Muscle of arm (tissue), 14 donors: ENCODE measurements at places on chromosomes 2 and 18. TPM values are rescaled to one million over a fixed set of nuclear protein-coding genes. Genes with fewer than 3 reads are reported as not detected.

- no peak for DNase-seq
Measured at GRCh38 chr18:13245481-13246000, 27.0 kb downstream of the LDLRAD4 start.

WDR12 gene
- not detected for polyA plus RNA-seq

GRCh38 chr2:29841386-29842004, 79.9 kb downstream of the ALK start:
- DNase-seq: peak; percentile 25

DNA sequence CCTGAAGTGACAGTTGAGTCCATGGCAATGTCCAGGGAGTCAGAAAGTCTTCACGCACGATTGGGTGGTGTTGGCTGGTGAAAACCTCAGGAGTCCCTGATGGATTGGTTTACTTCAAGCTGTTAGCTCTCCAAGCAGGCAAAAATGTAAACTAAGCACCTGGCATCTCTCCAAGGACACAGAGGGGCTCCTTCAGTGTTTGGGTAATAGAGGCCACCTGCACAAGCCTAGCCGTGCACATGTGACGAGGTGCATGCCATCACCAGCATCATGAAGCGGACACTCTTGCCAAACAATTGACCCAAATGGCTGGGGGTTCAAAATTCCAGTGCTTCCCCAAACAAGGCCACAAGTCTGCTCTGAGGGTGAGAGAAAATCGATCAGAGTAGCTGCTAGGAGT, 104.7 kb upstream of the CD302 start:
- DNase-seq: no peak

GRCh38 chr2:9753276-9753600, 90.0 kb upstream of the TAF1B start:
- DNase-seq: no peak

DNA sequence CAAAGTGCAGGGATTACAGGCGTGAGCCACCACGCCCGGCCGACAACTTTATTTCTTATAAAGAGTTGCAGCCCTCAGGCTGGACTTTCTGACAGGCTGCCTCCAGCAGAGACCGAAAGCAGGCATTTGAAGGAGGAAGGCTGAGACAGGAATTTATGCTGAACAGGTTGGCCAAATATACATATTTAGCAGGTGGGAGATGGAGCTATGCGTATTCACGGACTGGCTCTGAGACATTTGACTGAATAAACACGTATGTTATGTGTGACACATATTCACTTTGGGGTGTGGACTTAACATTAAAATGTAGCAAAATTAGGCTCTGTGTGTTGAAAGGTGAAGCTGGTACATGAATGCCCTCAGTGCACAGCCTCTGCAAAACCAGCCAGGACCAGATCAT, 65.9 kb downstream of the SNTG2 start:
- DNase-seq: no peak

DNA sequence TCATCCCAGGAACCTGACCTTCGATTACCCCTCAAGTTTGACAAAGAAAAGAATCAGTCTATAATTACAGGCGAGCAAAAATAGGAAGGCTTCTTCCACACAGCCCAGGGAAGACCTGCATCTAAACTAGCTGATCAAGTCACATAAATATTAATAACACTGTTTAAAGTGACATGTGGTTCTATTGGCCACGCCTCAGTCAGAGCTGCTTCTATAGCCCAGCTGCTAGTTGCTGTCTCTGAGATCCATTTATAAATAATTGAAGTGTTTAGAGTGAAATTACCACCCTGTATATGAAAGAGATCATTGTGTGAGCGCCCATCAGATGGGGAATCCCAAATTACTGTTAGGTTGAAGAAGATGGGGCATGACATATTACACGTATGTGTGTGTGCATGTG, 426.0 kb downstream of the CDH2 start:
- no peak for DNase-seq

SERPINE2 gene
- 102 TPM for polyA plus RNA-seq

DNA sequence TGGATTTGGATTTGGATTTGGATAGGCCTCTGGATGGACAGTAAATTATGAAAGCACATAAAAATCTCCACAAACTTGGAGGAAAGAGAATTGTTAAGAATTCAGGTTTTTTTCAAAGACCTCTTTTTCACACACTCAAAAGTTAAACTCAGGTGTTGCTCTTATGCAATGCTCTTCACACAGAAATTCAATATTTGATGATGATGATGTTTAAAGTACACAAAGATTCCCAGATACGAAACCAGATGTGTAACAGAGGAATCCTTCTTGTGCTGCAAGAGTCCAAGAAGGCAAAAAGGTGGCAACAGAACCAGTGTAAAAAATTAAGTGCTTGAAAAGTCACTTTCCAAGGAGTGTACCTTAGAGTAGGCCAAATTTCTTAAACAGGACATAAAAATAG, 75.8 kb upstream of the SPATS2L start:
- no peak for DNase-seq

- DNase-seq: no peak
Measured at GRCh38 chr2:38722271-38723061, 28.7 kb downstream of the SRSF7 start.

GRCh38 chr2:240223631-240224030, 83.2 kb upstream of the OTOS start:
- DNase-seq: no peak

CDK15 gene
- 2.1 TPM for polyA plus RNA-seq

- no peak for DNase-seq
Measured at GRCh38 chr2:239118264-239118663, 270.4 kb downstream of the TWIST2 start.

DNA sequence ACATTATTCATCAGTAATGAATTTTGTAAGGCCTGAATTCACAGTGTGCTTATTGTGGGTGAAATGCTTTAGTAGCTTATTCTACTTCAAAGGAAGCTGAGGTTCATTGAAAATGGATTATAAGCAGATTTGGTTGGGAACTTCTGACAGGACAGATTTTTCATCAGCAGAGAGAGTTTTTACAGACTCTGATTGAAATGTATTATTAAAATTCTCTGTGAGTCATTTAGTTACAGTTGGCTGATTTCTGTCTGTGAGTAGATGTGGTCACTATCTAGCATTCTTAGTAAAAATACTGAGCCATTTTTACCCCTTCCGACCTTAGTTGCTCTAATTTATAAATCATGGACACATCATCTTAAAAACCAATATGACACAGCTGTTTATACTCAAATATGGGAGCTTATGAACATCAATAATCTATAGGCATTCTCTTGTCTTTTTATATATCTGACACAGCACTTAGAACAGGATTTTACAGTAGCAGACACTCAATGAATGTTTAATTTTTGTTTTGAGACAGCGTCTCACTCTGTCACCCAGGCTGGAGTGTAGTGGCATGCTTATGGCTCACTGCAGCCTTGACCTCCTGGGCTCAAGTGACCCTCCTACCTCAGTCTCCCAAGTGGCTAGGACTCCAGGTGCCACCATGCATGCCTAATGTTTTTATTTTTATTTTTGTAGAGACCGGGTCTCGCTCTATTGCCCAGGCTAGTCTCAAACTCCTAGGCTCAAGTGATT, 239.6 kb downstream of the BABAM2 start:
- no peak for DNase-seq

GRCh38 chr18:49322765-49323490, 137.5 kb downstream of the DYM start:
- no peak for DNase-seq

- no peak for DNase-seq
Measured at GRCh38 chr2:197261808-197262226, 48.8 kb downstream of the ANKRD44 start.

GRCh38 chr2:122023059-122023864, 267.8 kb downstream of the TSN start:
- DNase-seq: peak; percentile 38

ARHGAP25 gene
- 5.3 TPM for polyA plus RNA-seq

- no peak for DNase-seq
Measured at GRCh38 chr2:49129034-49129433, 25.3 kb downstream of the FSHR start.

MYL12B gene
- polyA plus RNA-seq: 283 TPM

DNA sequence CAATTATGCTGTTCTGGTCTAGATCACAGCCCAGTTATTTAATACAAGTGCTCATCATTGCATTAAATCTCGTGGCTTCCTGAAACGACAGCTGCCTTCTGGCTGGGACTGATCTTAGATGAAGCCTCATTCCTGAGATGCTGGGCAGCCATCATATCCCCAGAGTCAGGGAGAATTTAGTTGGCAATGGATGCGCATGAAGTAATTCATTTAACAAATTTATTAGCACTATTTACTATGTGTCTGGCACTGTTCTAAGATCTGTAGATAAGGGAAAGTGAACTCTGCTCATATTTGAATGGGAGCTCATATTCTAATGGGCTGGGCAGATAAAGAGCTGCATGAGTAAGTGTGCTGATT, 244.7 kb downstream of the KCNS3 start:
- DNase-seq: no peak

HDLBP gene
- polyA plus RNA-seq: 777 TPM

DNA sequence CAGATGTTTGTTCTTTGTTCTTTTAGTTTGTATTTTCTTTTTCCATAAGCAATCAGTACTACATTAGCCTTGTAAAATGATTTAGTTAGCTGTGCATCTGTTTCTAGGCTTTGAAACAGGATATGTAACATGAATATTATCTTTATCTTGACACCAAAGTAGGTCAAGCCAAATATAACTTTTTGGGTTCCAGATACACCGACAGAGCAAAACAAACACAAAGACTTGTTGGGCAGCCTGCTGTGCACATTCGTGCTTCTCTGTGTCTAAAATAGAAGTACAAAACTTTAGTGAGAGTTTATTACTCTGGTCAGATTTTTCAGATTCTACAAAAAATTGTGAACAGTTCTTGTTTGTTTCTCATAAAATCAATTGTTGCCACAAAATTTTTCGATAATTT, 1059.3 kb upstream of the GYPC start:
- no peak for DNase-seq

PSTPIP2 gene
- polyA plus RNA-seq: not detected

- DNase-seq: no peak
Measured at GRCh38 chr2:26647981-26648380, 6.8 kb upstream of the CIB4 start.

- DNase-seq: no peak
Measured at GRCh38 chr18:13831864-13832508, 8.0 kb downstream of the MC5R start.

DNA sequence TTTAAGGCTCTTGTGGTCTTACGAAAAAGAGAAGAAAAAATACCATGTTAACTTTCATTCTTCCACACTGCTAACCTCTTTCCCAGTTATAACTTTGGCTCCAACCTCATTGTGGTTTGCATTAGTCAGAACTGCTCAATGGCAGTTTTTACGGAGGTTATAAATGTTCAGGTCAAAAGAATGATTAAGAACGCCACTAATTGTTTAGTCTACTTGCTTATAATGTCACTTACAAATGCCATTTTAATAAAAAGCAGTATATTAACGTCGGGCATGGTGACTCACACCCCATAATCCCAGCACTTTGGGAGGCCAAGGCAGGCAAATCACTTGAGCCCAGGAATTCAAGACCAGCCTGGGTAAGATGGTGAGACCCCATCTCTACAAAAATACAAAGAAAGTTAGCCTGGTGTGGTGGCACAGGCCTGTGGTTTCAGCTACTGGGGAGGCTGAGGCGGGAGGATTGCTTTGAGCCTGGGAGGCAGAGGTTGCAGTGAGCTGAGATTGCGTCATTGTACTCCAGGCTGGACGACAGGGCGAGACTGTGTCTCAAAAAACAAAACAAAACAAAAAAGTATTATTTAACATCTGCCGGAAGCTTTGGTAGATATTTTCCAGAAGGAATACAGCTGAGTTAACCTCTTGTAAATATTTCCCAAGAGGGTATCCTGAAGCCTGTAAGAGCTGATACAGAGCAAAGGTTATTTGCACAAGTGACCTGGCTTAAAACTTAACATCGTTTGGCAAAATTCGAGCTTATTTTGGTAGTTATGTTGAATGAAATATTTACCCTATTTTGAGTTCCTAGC, 5.1 kb downstream of the AGPS start:
- DNase-seq: no peak

DNA sequence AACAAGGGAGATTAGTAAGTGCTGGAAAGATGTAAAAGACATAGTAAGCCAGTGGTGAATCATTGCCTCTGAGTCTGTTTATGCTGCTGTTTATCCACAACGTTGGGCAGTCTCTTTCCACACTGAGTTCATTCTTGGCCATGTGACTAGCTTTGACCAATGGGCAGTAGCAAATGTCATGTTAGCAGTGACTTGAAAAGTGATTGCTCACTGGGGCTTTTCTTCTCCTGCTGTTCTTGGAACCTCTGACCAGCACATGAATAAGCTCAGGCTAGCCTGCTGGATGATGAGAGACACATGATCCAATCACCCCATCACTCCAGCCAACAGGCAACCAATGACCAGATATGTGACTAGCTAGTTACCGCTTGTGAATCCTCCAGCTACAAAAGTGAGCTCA, 360.4 kb downstream of the SLC4A3 start:
- no peak for DNase-seq

DNA sequence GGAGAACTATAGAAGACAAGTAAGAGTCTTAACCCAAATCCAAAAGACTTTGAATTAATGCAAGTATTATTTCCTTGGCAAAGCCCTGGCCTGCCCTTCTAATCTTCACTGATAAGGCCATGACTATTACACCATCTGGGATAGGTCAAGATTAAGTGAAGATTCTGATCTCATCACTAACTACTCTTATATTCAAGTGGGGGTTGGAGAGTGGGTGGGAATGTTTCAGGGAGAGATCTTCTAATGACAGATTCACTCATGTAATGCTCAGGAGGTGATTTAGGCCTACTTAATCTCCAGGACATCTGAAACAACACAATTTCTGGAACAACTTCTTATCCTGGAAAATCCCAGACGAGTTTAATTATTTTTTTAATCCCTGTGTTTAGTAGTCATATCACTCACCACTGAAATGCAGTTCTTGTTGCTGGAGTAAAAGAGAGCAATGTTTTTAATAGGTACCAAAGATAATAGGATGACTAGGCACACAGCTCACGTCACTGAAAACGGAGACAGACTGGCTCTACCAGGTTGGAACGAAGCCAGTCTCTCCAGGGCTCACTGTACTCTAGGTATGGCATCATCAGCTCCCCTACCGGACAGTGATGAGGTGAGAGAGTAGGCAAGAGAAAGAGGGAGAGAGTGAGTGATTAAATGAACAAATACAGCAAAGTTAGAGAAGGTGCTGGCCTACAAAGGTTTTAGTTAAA, 133.1 kb downstream of the NCKAP5 start:
- no peak for DNase-seq

DNA sequence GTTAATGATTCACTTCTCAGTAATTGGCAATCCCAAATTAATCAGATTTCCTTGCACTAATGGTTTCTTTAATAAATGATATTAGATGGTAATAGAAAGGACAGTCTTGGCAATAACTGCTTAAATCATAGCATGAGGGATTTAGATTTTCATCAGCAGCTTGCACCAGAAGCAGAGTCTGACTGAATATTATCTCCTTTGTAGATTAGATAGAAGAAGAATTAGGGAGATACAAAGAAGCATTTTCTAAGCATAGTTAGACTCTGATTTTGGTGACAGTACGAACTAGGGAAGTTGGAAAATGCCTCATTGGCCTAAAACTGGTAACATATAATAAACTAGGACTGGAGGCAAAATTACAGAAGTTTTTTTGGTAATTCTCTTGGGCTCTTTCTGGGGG, 232.8 kb upstream of the EPAS1 start:
- no peak for DNase-seq

ESCO1 gene
- 26.3 TPM for polyA plus RNA-seq

PRPF40A gene
- polyA plus RNA-seq: 72.5 TPM

- no peak for DNase-seq
Measured at GRCh38 chr18:45441110-45441847, 174.0 kb upstream of the SLC14A2 start.

TUBB8B gene
- not detected for polyA plus RNA-seq
